ENCODE measurements at places on chromosomes 4 and X.

- no peak for DNase-seq
Measured at GRCh38 chrX:45186643-45187026, 14.0 kb downstream of the DIPK2B start.

DNA sequence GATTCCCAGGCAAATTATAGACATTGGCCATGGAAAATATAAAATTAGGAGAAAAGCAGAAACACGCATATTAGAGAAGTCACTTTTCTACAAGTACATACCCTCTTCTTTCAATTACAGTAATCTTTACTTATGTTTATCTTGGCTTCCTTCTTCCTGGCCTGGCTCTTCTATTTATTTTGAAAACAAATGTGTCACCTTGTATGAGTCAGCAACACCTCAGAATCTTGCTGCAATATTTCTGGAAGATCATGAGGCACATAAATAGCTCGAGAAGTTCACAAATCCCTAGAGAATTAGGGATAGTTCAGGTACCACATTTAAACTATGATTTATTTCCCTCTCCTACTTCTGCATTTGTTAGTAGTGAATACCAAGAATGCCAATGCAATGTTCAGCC lies 124.6 kb downstream of the ANOS1 start:
- no peak for DNase-seq

DNA sequence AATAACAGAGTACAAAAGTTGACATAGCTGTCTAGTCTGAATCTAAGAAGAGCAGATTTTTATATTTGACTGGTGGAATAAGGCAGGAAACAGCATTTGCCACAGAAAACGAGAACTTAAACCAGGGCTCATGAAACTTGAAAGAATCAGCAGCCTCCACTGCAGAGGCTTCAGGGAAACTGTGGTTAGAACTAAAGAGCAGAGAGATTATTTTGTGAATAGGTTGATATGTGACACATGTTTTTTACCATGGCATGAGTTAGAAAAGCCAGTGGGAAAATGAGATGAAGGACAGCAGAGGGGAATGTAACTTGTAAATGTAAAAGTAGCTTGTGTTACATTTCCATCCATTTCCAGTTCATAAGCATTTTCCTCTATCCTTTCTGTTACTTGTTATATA lies 63.7 kb upstream of the CAMK2D start:
- no peak for DNase-seq

- no peak for DNase-seq
Measured at GRCh38 chrX:68090266-68090665, 343.0 kb downstream of the OPHN1 start.

DNA sequence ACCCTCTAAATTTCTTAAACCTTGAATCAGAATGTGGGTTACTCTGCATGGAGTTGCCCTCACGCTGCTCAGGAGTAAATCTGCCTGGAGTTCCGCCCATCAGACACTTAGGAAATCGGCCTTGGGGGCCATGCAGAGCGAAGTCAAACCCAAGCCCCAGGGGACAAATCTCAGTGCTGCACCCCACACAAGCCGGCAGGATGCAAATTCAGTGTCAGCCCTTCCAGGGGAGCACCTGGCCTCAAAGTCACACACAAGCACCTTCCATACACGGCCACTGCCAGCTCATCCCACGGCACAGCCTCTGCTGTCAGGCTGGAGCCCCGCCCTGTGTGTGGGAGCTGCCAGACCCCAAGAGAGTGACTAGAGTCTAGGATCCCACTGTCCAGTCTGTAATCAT lies 27.4 kb downstream of the RNF212 start:
- DNase-seq = no peak

Measured in stimulated activated CD8-positive, alpha-beta memory T cell treated with anti-CD3 and anti-CD28 coated beads, Interleukin-4, amount 100 ng/mL, for 1 hour (primary cell).